Right renal cortex interstitium (tissue), 3 donors: ENCODE measurements at places on chromosomes 5 and 9.

- no peak for DNase-seq
These were observed 140.0 kb downstream of the SIL1 start for GRCh38 chr5:139058121-139058520.

DNA sequence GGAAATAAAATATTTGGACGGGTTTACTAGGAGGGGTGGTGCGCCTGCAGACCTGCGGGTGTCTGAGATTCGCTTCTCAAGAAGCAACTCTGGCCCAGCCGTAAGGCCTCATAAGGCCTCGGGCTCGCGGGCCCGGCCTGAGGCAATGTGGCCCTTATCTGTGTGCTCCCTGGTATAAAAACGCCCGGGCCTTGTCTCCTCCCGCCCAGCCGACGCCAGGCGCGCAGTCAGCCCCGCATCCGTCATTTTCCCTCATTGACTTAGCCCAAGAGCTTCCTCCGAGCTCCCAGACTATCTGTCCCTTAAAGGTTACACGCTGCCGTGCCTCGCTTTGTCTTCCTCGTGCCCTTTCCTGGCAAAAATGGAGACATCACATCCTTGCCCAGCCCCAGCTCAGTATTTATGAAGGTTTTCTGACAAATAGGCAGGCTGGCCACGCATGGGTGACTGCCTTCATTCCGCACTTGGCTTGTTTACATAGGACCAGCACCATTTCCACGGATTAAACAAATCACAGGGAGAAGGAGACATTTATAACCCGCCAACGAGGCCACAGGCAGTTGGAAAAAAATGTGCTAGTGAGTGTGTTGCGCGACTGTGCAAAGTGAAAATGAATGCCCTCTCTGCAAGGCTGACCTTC lies 74.5 kb upstream of the TBCA start:
- DNase-seq: no peak

DNA sequence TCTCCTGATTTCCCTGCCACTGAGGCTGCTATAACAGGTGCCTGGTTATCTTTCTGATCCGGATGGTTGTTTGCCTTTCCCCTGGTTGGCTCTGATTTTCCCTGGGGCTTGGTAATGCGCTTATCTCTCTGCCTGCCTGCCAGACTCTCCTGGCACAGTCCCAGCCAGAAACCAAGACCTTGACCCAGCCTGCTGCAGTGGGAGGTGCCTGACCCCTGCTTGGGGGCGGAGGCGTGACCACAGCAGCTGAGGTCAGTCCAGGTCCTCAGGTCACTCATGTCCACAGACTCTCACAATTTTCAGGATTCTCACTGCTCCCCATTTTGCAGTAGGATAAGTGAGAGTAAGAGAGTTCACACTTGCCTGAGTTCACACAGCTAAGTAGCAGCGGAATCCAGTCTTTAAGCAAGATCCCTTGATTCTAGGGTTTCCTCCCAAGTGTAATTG lies 24.4 kb upstream of the SYNPO start:
- DNase-seq: no peak

GRCh38 chr5:123717139-123717538 lies 205.2 kb downstream of the CSNK1G3 start:
- no peak for DNase-seq

- no peak for DNase-seq
These were observed 76.2 kb upstream of the TMED7 start for GRCh38 chr5:115702025-115702424.

GRCh38 chr9:117555964-117556629 lies 141.2 kb upstream of the ASTN2 start:
- DNase-seq: no peak

- DNase-seq: no peak
These were observed 34.6 kb upstream of the COL15A1 start for GRCh38 chr9:98908897-98909634.
